ENCODE measurements at places on chromosomes 2 and 18. TPM values are rescaled to one million over a fixed set of nuclear protein-coding genes. Genes with fewer than 3 reads are reported as not detected.

DNA sequence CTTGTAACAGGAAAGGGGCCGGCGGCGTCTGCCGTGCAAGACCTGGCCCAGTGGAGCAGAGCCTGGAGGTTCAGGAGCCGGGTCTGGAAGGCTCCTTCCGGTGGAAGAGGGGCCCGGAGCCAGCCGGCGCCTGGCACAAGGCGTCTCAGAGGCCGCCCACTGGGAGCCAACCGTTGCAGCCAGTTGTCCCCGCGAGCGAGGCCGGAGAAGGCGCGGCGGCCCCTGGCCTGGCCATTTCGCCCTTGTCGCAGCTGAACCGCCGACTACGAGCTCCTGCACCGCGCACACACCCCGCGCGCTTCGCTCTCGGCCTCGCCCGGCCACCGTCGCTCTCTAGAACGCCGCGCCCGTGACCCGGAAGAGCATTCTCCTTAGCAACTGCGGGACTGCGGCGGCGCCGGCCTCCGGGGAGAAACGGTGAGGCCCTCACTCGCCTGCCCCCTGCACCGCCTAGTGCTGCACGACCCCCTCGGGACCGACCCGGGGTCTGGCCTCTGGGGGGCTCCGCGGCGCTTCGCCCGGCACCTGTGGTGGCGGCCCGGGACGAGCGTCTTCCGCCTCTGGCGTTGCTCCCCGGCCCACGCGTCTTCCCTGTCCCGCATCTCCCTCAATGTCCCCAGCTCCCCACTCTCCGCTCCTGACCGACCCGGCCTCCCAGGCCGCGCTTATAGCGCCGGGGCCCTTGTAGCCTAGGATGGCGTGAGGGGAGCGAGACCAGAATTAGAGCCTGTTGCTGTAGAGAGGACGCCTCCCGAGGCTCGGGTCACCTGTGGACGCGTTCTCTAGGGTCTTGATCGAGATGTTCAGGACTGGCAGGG lies at the start of gene DIS3L2:
Gene DIS3L2 (plus strand): TSS at position 365 of the 818 bp plus-strand sequence. CDS start 53,215 bp downstream, outside the sequence.
- DNase-seq: peak; percentile 89

PHOSPHO2 gene
- 4.8 TPM for total RNA-seq

DNA sequence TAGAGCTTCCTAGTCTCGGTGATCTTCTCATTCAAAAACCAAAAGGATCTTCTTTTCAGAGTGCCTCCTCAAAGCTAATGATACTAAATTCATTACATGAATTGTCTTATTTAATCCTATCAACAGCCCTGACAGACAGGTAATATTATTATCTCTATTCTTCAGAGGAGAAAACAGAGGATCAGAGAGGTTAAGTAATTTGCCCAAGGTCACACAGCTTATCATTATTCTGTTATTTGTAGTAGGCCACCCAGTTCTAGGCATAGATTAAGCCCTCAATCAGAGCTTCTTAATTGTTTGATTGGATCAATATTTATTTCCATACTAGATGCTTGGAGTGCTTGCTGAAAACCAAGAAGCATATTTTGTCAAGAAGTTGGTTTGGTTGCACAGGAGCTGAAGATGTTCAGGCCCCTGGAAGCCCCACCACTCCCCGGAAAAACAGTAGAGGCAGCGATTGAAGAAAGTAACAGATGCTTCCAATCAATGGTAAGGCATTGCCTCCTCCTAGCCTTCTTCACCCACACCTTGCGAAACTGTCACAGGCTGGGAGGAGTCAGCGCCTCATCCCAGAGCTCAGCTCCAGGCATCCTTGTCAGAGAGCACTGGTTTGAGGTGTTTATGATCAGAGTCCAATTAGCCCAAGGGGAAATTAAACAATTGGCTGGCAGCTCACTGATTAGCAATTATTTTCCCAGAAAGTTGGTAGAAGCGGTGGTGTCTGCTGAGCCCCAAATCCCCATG lies 487.2 kb downstream of the BCL11A start:
- DNase-seq: no peak

DNA sequence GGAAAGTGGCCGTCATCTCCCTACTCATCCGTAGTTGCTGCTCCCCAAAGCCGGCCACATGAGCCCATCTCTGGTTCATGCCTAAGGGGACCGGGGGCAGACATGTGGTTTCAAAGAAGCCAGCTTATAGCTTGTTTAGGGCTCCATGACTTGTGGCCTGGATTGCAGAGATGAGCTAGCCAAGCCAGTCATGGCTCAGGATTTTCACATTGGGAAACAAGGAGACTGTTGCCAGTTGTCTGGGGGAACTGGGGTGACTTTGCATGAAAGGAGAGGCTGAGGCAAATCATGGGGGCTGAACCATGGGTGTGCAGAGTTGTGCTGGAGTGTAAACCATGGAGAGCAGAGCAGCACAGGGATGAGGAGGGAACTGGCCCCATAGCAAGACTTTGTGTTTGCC lies 183.0 kb upstream of the APCDD1 start:
- DNase-seq: no peak

GPR39 gene
- 0.42 TPM for total RNA-seq

RNF152 gene
- 76.4 TPM for total RNA-seq

DNA sequence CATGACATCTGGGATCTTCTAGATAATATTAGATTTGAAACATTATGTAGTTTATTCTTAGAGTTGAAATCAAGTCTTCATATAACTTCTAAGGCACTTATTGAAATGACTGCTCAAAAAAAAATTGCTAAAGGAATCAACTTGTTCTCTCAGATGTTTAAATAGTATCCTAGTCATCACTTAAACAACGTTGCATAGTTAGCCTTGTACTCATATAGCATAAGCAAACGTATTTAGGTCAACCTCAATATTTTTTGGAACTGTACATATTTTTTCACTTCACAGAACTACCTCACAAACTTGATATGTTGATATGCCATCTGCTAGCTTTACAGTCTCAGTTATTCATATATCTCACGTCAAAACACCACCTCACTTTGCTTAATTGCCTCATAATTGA lies 47.1 kb upstream of the CREB1 start:
- DNase-seq: no peak

DNA sequence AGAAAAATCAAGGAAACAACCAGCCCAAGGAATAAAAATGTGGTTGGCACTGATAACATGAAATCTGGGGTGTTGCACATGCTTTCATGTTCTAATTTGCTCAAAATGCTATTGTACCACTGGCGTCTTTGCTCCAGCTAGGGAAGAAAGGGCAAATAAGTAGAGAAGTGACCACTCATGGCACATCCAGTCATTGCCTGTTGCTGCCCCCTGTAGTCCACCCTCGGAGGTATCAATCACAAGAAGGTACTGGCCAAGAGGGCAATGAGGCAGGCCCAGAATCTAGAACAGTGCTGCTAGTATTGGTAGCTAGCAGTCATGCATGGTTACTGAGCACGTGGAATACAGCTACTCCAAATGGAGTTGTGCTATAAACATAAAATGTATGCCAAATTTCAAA lies 213.4 kb downstream of the CDCA7 start:
- no peak for DNase-seq

- DNase-seq: no peak
These were observed 122.8 kb upstream of the L3MBTL4 start for GRCh38 chr18:6537475-6537874.

RAB12 gene
- 48.5 TPM for total RNA-seq

DNA sequence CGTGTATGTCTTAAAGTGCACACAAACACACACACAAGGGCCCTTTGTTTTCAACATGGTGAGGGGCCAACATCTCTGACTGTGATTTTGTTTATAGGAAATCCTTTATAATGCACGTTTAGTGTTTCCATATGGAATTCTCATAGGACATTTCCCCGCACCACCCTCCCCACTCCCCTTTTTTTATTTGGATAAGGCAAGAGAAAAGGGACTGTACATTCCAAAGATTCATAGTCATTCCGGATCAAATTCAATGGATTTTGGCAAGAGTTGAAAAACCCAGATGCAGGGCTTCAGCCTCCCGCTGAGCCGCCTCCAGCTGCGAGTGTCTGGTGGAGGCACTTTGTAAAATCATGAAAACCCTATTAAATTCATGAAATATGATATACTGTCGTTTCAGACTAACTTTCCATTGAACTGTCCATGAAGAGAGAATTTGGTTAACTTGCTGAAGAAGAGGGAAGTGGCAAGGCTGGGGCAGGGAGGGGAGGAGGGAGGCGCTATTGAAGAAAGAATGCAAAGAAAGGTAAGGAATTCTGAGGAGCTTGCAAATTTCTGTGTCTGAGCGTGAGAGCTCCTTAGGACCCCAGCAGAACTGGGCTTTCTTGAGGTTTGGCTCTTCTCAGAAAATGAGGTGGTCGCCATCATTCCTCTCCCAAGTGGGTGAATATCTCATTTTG lies 25.8 kb upstream of the SLC14A2 start:
- DNase-seq: peak; percentile 90

DNA sequence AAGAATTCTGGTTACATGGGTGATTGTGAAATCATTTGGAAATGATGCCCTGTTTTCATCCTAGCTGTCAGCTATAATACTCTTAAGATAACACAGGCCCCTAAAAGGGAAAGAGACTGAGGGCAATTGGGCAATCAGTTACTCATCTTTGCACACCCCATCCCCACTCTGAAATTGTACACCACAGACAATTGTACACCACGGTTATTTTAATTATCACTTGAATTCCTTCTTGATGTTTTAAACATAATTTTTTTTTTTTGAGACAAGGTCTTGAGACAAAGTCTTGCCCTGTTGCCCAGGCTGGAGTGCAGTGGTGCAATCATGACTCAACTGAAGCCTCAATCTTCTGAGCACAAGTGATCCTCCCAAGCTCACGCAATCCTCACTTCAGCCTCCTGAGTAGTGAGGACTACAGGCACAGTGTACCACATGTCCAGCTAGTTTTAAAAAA lies 862.4 kb upstream of the ACVR2A start:
- DNase-seq: no peak

DNA sequence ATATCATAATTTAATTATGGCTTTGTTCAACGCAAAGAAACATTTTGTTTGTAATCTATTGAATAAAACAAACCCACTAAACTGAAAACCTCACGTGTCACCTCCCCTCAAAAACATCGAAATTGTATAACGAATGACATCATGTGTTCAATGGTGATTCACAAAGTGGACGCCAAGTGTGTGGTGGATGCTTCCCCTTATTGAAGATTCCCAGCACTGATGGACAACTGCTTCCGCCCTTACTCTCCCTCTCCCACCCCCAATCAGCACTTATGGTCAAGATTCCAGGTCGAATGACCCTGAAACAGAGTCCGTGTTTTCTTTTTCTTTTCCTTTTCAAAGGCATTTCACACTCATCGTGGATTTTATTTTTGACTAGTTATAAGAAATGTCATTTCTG lies 383.0 kb upstream of the SMIM21 start:
- no peak for DNase-seq

INO80B gene
- total RNA-seq: 41.9 TPM

- DNase-seq: no peak
These were observed 171.9 kb upstream of the FN1 start for GRCh38 chr2:215607766-215608165.

TMEM18 gene
- total RNA-seq: 32.8 TPM

DNA sequence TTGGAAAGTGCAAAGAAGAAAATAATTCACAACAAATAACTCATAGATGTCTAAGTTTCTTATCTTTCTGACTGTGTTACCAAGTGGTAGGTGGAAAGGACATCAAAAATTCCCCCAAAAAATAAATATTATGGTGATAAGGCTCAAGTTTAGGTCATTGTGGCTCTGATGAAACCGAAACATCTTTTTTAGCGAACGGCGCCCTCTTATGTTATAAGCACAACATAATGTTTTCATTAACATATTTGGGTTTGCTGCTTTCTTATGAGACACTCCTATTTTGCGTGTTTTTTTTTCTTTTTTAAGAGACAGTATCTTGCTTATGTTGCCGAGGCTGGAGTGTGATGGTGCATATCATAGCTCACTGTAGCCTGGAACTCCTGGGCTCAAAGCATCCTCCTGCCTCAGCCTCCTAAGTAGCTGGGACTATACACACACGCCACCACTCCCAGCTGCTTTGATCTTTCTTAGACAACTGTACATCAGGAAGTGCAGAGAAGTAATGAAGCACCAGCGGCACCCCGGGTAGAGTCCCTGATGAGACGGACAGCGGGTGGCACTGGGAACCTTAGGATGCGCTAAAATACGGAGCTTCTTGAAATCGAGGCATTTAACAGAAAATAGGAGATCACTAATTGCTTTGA lies 38.5 kb upstream of the SLC35G4 start:
- DNase-seq: no peak

DNA sequence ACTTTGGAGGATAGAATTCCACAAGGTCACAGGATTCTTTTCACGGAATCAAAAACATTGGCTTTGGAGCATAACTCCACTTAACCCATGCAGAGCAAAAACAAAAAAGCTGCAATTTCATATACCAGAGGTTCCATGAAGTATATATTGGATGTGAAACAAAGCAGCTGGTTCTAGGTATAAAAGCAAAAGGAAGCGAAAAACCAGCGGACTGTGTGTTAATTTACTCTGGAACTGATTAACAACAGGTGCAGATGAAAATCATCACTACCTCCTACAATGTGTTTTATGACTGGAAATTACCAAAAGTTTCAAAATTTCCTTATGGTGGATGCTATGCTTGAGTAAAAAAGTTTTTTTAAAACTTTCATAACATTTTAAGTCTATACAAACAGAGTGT lies 54.4 kb upstream of the LINC00305 start:
- DNase-seq: no peak

GRCh38 chr2:65991381-65992197 lies 443.3 kb upstream of the MEIS1 start:
- no peak for DNase-seq

DNA sequence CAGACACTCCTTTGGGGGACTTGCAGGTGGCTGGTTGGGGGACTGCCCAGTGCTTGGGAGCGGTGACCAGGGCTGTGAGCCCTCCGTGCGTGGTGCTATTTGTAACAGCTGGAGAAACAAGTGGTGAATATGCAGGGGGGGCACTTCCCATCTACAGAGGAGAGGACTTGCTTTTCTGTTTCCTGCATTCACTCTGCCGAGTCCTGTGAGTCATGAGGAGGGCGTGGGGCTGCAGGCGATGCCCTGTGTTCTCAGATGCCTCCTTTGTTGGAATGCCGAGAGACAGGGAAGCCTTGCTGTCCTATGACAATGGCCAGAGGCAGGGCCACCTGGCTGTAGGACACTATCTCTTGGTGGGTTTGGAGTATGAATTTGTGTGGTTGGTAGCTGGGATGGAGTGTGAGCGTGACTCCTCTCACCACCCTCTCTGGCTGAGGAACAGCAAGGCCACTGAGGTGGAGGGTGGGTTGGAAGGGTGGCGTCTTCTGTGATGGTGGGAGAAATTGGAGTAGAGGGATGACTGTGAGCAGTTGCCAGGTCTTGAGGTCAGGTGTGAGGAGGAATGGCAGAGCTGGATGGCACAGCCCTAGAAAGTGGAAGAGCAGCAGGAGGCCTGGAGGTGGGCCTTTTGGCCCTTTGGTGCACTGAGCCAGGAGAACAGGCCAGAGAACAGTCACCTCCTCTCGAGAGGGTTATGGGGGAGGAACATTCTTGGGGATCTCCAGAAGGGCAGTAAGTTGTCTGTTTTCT lies 24.3 kb downstream of the FHOD3 start:
- no peak for DNase-seq

GRCh38 chr2:201450954-201451291 lies 335 bp downstream of the TRAK2 start:
- DNase-seq: no peak

Data from osteocyte (in vitro differentiated cells).